ENCODE measurements at places on chromosomes 1 and 21.

GRCh38 chr1:160460683-160461287 lies 60.4 kb downstream of the VANGL2 start:
- DNase-seq, result no peak

DNA sequence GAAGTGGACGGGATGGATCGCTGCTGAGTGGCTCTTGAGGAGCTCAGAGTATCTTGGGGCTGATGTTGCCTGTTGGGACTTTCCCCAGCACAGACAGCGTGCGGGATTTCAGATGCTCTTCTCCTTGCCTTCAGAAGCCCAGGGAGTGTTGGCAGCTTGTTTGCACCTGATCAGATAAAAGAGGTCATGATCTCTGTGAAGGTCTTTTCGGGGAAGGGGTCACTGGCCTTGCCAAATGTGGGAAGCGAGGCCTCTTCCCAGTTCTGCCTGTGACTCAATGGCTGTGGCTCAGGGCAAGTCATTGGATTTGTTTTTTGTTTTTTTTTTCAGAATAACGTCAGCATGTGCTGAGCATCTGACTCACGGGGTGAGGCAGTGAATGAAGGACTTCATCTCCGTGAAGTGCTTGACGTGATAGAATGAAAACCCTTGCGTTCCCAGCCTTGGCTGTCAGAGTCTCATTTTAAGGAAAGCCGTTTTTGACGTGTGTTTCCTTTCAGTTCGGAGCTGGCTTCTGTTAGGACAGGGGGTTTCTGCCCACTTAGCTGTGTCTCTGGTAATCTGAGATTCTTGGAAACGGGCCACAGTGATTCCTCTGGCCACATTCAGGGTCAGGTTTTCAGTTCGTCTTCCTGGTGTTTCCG lies 46.7 kb downstream of the GALNT2 start:
- no peak for DNase-seq

GRCh38 chr1:27547220-27548116 lies 56.5 kb downstream of the AHDC1 start:
- DNase-seq, result no peak

DNA sequence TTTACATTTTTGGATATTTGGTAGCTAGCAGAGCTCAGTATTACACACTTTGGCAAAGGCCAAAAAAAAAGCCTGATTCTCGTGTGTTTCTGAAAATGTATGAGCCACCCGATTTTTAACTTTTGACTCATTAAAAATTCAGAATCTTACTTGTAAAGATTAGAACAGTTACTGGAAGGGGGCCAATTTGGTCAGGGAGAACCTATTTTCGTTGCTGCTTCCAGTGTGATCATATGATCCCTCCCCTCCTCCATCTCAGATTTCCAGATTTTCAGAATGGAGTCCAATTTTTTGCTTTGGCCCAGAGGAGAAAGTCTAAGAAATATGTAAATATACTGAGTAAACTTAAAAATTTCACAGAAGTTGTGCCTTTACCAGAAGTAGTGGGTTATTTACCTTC lies 3.2 kb upstream of the OR2AK2 start:
- DNase-seq, result no peak

- DNase-seq, result no peak
Measured at GRCh38 chr1:94611681-94612475, 70.3 kb upstream of the F3 start.

DNA sequence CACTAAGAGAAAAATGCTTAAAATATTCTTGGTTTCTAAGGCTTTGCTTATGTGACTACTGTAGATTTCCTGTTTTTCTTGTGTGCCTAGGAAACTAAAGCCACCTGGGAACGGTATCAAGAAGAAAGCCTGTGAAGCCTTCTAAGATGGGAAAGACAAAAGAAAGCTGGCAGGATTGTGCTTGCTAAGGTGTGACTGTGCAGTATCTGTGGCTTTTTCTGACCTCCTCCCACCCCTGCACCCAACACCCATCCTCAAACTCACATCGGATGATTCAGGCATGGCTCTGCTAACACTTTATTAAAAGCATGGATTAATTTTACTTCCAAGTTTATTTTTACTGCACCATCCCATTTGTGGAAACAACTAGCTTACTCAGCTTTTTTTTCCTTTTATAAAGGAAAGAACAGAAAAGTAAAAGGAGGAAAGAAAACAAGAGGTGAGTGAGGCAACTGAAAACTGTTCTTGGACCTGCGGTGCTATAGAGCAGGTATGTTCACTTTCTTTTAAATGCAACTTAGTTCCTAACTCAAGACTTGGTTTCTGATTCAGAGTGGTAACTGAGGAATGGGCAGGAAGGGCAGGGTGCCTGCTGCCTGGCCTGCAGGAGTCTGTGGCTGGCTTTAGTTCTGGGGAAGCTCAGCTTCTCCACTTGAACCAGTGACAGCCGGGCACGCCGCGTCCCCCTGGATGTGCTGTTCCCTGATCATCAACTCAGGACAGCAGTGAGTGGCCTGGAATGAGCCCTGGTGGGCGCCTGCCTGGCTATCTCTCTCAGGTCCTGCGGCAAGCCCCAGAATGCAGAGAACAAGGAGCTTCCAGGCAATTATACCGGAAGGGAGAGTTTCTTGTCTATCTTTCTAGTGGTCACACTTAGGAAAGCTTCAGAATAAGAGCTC lies at the start of gene GBP6:
Gene GBP6, plus strand, starts transcription at position 422 of the 899 bp plus-strand sequence. CDS start 4,493 bp downstream, outside the sequence.
- DNase-seq, result no peak

DNA sequence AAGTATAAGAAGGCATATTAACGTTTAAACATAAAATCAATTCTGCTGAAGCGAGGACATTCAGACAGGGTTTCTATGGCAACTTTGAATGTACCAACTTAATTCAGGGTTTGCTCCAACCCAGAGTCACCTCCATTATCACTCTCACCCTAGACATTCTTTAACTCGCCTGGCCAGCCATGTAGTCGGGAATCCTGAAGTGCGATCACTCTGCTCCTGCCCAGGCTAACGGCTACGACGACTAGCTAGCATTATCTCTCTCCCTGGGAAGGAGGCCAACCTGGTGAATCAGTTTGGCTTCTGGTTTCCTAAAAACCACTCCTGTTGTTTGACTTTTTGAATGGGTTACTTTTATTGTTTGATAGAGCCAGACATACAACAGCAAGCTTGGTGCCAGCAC lies 38.9 kb upstream of the ZBTB18 start:
- no peak for DNase-seq

- no peak for DNase-seq
Measured at GRCh38 chr1:26580116-26580515, 50.6 kb downstream of the RPS6KA1 start.

DNA sequence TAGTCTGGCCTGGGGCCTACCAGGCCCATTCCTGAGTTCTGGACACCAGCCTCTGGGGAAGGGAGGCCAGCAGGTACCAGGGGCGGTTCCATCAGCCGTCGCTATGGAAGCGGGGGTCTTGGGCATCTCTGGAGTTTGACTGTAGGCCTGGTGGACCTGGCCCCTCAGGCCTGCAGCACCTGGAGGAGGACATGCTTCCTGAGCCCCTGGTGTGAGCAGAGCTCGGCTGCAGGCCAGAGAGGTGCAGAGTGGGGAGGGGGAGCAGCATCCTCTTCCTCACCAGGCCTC lies 7.8 kb downstream of the MYBPH start:
- no peak for DNase-seq

DNA sequence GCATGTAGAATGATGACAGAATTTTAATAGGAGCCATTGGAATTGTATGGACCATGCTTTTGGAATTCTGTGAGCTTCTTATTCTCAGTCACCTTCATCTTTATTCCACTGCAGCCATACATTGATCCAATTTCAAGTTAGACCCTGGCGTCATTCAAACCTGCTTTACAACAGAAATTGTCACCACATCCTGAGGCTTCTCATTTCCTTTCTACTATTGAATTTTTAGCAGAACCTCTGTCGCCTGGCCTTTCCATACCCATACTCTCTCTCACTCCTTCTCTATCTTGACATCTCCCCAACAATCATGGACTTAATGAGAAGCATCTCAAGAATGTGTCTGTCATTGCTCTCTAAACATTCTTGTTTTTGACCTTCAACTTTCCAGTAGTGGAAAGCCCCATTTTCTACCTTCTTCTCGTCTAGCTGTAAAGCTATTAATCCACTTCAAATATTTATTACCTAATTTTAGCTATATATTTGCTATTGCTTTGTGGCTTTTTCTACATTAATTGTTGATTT lies 74.1 kb downstream of the CRB1 start:
- no peak for DNase-seq

DNA sequence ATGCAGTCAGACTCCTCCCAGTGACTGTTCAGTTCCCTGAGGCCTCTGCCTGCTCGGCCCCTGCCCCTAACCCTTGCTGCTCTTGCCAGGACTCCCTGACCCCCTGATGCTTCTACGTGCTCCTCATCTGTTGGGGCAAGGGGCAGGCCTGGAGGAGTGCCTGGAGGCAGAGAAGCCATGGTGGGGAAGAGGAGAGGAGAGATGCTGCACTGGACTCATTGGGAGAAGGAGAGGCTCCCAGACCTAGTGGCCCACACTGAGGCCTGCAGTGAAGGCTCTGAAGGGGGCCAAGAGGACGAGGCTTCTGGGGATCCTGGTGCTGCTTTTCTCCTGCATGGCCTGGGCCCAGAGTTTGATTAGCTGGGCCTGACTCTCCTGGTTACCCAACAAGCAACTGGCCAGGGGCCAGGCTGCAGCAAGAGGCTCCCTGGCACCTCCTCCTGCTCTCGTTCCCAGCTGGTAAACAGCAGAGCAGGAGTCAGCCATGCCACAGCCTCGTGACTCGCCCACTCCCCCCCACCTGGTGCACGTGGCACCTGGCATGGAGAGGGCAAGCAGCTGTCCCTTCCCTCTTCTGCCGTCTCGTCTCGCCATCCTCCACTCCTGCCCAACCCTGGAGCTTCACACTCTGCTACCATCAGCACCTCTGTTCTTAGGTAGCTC lies 847 bp upstream of the RORC start:
- DNase-seq, result no peak

- DNase-seq, result no peak
Measured at GRCh38 chr1:8951231-8951630, 5.6 kb downstream of the CA6 start.

DNA sequence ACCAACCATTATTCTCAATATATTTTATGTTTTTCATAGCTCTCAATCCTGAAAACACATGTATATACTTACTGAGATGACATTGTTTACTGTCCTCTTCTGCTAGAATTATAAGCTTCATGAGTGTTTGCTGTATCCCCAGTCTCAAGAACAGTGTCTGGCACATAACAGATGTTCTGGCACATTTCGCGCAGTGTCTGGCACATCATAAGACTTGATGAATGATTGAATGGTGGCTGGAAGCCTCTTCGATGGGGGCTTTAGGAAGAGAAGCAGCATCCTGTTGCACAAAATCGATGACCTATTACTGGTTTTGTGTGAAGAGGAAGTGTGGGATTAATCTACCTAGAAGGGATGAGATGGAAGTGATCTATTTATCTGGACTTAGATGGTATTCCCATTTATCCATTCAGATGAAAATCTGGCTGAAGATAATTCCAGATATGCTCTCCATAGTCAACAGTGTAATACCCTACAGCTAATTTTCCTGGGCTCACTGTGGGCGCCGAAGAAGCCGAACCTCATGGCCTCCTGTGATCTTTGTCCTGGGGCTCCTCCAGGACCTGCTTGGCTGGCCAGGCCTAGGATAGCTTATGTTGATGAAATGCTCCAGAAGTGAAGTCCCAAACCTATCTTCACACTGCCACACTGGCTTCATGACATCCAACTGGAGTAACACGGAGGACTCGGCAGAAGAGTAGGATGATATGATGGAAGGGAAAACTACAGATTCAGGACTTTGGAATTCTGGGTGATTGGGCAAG lies 26.5 kb downstream of the CD34 start:
- no peak for DNase-seq

- no peak for DNase-seq
Measured at GRCh38 chr1:229156872-229157271, 114.0 kb upstream of the RAB4A start.

DNA sequence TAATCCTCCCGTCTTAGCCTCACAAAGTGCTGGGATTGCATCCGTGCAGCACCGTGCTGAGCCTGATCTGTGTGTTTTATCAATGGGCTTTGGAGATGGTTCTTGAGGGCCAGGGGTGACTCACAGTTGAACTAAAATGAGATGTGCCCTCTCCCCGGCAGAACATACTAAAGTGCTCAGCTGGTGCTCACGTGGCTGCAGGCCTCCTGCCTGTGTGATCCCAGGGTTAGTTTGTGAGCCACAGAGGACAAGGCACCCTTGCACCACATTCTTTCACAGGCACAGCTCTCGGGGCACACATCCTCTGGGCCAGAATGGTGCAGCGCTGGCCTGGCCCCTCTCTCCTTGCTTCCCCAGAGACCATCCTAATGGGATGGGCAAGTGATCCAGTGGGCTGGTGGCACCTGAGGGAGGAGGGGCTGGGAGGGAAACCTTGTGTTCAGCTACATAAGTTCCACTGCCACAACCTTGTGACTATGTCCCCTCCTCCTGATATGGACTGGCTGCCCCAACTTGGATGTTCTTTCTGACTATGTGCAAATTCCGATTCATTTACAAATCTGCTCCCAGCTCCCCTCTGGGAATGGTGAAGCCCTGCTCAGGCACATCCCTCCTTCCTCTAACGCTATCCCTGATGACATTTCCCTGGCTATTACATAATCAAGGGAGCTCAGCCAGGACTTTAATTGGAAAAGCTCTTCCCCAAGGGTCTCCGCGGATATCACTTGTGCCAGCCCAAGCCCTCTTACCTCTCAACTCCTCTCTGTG lies 197.0 kb upstream of the EDN2 start:
- no peak for DNase-seq

DNA sequence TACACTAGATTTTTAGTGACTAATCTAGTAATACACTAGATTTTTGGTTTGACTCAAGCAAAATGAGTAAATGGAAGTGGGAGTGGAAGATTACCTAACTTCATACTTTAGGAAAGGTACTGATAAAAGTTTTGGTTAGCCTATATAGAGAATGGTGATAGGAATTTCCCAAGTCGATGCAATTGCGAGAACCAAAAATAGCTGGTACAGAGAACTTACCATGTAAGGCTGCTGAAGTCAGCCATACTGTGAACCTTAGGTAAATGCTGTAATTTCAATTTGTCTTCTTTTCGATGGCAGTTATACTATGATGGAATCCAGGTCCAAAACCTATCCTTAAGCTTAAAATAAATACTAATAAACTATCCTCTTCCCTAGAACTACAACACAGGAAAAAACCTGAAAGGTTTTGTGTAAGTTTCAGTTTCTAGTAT lies 4.6 kb downstream of the PNRC2 start:
- DNase-seq, result no peak

DNA sequence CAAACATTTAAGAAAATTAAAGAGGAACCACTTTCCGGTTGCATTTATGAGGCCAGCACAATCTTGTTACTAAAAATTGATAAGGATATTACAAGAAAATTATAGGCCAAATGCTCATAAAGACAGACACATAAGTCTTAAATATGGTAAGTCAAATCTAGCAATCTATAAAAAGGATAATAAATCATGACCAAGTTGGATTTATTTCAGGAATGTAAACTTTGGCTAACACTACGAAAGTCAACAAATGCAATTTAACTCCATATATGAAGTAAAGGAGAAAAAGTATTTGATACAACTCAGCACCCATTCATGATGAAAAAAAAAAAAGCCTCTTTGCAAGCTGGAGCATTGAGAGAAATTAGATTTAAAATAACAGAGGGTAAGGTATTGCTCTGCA lies 6.3 kb downstream of the HHAT start:
- no peak for DNase-seq
